ENCODE measurements at places on chromosomes 12 and 14.

- DNase-seq = no peak
Measured at GRCh38 chr12:32765906-32766305, 10.2 kb upstream of the YARS2 start.

- no peak for DNase-seq
Measured at GRCh38 chr12:107903341-107904061, 129.0 kb downstream of the ASCL4 start.

- DNase-seq = no peak
Measured at GRCh38 chr12:117125767-117126166, 26.6 kb upstream of the TESC start.

GRCh38 chr14:68229423-68230100 is 410.0 kb downstream of the RAD51B start:
- DNase-seq = no peak

DNA sequence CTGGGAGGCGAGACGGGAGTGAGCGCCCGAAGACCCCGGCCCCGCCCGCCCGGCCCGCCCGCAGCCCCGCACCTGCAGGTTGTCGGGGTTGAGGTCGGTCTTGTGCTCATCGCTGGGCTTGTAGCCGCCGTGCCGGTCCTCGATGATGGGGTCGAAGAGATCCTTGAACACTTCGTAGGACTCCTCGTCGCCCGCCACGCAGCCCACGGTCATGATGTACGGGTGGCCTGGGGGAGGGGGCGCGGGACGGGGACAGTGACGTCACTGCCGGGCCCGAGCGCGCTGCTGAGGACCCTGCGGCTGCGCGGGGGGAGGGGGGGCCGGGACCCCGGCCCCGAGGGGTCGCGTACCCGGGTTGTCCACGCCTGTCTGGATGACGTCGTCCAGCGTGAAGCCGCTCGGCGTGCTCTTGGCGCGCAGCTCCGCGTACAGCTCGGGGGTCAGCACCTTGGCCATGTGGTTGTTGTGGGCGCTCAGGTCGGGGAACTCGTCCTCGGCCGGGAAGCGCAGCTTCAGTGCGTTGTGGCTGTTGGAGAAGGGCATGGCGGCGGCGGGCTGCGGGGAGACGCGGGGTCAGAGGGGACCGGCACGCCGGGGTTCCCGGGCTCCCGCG is 573 bp downstream of the CKB start:
- no peak for DNase-seq

DNA sequence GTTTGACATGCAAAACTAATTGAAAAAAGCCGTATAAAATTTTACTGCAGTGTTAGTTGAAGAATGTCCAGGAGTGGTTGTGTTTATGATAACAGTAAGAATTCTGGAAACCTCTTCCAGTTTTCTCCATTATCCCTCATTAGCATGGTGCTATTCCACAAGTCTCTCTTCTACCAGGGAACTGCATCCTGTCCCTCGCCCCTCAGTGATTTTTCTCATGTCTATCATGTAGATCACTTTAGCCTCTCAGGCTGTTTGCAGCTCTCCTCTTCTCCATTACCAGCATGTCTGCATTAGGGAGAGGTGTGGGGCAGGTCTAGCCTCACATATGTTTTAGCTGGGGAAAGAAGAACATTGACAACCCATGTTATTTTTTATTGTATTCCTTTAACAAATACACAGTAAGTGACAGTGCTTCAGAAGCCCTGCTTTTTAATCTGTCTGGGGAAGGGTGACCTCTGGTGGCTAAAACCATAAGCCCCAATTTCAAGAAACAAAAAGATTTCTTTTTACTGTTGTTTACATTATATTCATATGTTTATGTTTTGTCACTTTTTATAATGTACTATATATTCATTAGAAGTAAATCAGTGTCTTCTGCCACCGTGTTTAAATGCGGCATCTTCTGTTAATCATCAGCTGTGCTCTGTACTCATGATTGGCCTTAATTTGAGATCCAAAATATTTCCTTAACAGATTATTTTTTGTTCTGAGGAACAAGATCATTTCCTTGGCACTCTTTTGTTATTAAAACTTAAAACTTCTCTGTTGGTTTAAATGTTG is 70.7 kb downstream of the RASSF8 start:
- no peak for DNase-seq

GRCh38 chr12:121033625-121034349 is 5.3 kb downstream of the OASL start:
- peak; percentile 34 for DNase-seq

GRCh38 chr12:11695321-11695720 is 45.8 kb downstream of the ETV6 start:
- no peak for DNase-seq

- DNase-seq = no peak
Measured at GRCh38 chr12:66508025-66508424, 170.9 kb downstream of the GRIP1 start.

DNA sequence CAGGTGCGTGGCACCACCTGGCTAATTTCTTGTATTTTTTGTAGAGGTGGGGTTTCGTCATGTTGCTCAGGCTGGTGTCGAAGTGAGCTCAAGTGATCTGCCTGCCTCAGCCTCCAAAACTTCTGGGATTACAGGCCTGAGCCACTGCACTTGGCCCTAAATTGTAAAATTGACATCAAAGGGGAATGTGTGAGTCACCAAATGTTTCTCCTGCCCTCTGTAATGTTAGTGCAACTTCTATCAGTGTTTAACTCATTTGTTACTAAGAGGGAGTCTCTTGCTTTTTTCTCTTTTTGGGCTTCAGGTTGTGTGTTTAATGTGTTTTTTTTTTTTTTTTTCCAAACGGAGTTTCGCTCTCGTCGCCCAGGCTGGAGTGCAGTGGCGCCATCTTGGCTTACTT is 2.3 kb downstream of the TULP3 start:
- DNase-seq = peak; percentile 56

GRCh38 chr14:31545328-31545727 is 15.9 kb upstream of the NUBPL start:
- DNase-seq = no peak

GRCh38 chr14:47917344-47917954 is 242.0 kb upstream of the MDGA2 start:
- DNase-seq = no peak

- no peak for DNase-seq
Measured at GRCh38 chr14:90418053-90418452, 21.2 kb downstream of the CALM1 start.

DNA sequence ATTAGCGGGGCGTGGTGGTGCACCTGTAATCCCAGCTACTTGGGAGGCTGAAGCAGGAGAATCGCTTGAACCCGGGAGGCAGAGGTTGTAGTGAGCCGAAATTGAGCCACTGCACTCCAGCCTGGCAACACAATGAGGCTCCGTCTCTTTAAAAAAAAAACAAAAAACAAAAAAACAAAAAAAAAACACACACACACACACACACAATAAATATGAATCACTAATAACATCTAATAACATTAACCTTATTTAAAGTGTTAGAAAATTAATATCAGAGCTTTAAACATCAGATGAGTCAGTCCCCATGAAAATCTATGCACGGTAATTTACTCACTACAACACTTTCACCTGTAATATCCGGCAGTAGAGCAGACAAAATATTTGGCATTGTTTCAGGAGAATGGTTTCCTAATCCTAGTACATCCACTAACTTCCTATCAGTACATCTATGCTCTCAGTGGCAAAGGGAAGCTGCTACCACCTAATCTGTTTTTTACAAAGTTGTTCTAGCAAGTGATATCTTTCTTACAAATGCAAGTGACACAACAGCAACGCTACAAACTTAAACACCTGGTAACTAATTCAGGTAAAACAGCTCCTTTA is 36.2 kb downstream of the MED13L start:
- DNase-seq = no peak

DNA sequence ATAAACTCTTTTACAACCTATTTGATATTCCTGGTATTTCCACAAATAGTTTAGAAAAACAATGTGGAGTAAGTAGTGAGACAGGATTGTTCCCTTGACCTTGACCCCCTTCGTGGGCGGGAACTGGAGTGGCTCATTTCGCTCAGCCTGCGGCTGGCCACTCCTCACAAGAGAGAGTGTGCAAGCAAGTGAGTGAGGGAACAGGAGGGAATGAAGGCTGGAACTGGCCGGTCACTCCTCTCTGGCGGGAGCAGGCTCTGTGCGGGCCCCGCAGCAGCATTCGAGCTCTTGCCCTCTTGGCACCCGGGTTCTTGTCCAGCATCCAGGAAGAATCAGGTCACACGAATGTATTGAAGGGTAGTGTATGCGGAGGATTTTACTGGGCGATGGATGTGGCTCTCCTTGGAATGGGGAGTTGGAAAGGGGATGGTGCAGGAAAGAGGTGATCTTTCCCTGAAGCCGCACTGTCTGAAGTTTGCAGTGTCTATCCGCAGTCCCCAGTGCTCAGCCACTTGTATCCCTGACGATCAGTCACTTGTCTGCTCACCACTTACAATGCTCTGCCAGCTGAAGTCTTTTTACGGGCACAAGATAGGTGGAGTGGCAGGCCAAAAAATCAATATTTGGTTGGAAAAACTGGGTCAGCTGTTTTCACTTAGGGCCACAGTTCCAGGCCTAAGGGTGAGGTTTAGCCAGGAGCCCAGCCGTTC is 28.0 kb upstream of the TXNRD1 start:
- no peak for DNase-seq

DNA sequence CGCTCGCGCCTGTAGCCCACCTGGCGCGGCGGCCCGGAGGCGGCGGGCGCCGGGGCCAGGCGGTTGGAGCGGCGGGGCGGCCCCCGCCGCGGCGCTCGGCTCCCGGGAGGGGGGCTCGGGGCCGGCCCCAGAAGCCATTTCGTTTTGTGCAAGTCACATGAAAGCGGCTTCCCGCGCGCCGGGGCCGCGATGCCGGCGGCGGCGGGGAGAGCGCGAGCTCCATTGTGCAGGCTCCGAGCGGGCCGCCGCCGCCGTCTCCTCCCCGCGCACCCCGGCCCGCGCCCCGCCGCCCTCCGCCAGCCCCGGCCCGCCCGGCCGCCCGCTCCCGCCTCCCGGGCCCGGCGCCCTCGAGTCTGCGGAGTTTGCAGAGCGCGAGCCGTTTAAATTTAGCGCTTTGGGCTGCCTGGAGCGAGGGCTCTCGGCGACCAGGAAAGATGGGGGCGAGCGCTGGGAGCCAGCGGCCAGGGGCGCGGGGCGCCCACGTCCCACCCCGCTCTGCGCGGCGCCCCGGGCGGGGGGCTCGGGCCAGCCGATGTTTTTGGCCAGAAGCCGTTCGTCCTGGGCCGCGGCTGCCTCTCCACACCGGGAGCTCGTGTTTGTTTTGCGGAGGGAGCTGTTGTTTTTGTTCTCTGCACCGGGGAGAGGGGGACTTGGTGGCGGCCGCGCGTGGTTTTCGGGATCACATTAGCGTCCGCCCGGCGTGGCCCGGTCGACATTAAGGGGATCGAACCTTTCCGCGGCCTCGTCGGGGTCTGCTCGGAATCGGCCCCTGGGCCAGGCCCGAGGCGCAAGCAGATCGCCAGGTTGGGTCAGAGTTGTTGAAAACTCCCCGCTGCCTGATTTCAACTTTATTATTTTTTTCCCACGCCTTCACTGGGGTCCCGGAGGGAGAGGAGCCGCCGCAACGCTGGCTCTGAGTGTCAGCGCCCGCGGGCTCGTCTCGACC is 982 bp downstream of the BCL7A start:
- DNase-seq = no peak

DNA sequence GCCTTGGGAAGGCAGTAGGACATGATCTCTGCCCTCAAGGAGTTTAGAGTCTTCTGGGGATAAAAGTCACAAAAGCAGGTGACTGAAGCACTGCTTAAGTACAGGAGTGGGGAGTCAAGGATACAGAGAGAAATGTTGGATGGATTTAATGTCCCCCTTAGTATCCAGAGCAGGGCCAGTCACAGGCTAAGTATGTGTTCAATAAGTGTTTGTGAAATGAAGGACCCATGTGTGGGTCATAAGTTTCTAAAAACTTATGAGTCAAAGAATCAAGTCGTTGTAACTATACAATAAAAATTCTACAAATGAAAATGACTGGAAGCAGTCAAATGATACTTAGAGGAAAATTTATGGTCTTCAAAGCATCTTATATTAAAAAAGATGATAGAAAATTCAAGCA is 25.1 kb downstream of the KRT80 start:
- no peak for DNase-seq

- no peak for DNase-seq
Measured at GRCh38 chr12:129706716-129707115, 197.1 kb downstream of the TMEM132D start.

- no peak for DNase-seq
Measured at GRCh38 chr12:89309815-89310214, 42.5 kb downstream of the DUSP6 start.

- DNase-seq = no peak
Measured at GRCh38 chr14:48582938-48583337, 907.5 kb upstream of the MDGA2 start.

GRCh38 chr12:1838205-1838993 is 18.0 kb downstream of the LRTM2 start:
- no peak for DNase-seq

DNA sequence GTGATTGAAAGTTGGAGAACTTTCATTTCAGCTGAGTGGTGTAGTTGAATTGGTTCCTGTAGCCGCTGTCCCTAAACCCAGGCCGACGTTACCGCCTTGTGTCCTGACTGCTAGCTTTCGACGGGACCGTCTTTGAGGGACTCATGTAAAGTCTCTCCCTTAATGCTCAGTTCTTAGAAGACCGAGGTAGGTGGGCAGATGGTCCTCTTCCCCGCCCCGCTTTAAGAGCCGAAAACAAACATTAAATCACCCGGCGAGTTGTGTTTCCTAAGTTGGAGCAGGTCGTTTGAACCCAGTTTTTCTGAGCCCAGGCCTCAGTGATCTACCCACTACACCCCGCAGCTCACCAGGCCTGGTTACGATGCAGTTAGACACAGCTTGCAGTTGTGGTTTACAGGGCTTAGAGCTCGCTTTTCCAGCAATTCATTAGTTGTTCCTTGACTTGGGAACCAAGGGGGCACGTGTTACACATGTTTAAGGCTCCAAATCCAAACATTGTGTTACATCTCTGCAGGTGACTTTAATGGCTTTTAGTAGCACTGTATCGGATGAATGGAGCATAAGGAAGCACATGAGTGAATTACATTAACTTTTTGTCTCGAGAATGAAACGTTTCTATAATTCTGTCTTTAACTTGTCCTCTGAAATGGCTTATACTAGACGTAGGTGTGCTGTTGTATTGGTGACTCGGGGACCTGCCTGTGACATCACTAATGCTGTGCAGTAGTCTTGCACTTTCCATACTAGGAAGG is 790 bp downstream of the NEDD1 start:
- no peak for DNase-seq

DNA sequence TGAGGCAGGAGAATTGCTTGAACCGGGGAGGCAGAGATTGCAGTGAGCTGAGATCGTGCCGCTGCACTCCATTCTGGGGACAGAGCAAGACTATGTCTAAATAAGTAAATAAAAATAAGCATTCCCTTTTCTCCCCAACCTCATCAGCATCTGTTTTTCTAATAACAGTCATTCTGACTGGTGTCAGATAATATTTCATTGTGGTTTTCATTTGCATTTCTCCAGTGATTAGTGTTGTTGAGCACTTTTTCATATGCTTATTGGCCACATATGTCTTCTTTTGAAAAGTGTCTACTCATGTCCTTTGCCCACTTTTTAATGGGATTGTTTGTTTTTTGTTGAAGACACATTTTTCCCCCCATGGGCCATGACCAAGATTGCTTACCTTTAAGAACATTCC is 243.2 kb downstream of the ADAMTS20 start:
- DNase-seq = no peak

All from HS-27A (cell line).